Ovary (tissue), 10 donors: ENCODE measurements at places on chromosomes 13 and 19. TPM values are rescaled to one million over a fixed set of nuclear protein-coding genes. Genes with fewer than 3 reads are reported as not detected.

Gene CBY2
- not detected for total RNA-seq

Gene BEST2
- not detected for total RNA-seq

Gene NKG7
- 1.8 TPM for total RNA-seq

Gene ZNF443
- 4.9 TPM for total RNA-seq

Gene ABCC4
- 20.4 TPM for total RNA-seq

Gene CCNA1
- total RNA-seq: 12.5 TPM

Gene GRK1
- not detected for total RNA-seq

Gene AMH
- total RNA-seq: 1.2 TPM

Gene PIP5K1C
- total RNA-seq: 11.3 TPM

Gene PRR19
- 0.58 TPM for total RNA-seq

Gene CXCL17
- total RNA-seq: not detected

Gene MYPOP
- 5.0 TPM for total RNA-seq
